Activated T-cell treated with anti-CD3 and anti-CD28 coated beads for 1 hour (primary cell): ENCODE measurements at places on chromosomes 11 and 22.

DNA sequence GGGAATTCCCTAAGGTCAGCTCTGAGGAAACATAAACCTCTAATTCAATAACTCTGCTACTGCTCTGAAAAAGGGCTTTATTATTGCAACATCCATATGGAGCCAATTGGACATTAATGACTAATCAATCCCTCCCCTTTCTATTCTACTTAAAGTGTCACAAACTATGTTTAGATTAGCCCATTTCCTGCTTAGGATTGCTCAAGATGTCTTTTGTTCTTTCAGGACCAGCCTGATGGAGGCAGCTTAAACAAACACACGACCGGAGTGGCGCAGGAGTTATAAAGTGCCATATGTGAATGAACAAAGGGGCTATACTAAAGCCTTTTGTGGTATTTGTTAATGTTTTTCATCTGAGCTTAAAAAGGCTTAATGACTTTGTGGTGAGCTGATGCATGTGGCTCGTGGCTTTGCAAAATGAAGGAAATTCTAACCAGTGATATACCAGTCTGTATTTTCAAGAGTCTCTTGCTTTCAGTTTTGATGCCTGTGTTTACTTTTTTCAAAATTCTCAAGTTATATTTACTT lies 354.4 kb downstream of the SOX6 start:
- no peak for DNase-seq

GRCh38 chr11:101498891-101499290 lies 84.9 kb downstream of the TRPC6 start:
- DNase-seq = no peak

DNA sequence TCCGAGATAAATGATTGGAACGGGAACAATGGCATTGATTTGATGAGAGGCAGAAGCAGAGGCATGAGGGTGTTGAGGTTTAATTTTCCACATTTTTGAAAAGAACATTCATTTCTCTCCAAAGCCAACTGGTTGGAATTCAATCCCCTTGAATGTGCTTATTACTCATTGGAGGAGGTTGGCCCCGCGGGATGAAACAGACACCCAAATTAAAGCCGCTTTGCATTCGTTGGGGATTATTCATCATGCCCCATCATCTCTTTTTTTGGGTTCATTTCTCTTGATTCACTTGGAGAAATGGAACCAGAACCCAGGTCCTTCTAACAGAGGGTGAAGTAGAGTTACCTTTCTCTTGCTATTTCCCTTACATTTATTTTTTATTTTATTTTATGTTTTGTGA lies 47.6 kb upstream of the PARVG start:
- DNase-seq = no peak

DNA sequence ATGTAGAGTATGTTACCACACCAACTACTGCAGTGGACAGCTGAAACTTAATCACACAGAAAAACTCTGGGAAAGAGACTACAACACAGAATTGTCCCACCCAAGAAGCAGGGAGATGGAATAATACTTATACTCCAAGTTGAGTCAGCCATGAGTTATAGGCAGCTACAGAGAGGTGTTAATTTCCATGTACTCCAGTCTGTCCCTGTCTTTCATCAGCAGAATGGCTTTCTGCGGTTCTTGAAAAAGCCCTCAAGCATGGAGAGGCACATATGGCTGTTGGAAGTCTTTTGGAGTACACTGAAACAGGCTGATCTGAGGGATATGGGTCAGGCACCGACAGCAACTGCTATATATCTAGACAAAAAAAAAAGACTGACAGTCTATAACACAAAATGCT lies 219.5 kb downstream of the DLG2 start:
- no peak for DNase-seq

DNA sequence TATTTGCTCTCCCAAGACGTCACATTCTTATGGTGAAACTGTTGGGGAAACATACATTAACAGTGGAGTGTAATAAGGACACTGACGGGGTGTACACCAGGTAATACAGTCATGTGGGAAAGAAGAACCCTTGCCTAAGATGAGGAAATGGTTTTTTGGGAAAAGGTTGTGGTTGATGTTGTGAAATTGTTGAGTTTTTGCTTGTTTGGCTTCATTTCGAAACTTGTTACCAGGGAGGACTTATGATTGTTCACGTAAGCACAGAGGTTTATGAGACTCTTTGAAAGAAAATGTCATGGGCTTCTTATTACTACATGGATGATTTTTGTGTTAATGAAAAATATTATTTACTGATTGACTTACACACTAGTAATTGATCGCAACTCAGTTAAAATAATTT lies 16.8 kb downstream of the ANO3 start:
- no peak for DNase-seq

DNA sequence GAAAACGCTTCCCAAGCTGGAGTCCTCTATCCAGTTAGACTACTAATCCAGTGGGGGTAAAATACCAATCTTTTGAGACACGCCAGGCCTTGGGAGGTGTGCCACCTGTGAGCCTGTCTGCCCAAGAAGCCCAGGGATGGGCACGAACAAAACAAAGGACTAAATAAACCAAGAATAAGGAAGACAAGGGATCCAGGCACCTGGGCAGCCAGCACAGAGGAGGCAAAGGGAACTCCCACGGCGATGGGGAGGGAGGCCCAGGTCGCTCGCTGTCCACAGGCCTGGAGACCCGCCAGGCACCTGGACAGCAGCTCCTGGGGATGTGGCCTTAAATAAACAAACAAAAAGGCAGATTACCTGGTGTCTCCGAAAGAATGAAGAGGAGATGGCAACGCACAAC lies 31.4 kb downstream of the LRFN4 start:
- no peak for DNase-seq
